ENCODE measurements at places on chromosomes 2 and 18. TPM values are rescaled to one million over a fixed set of nuclear protein-coding genes. Genes with fewer than 3 reads are reported as not detected.

RGPD3 gene
- 0.02 TPM for total RNA-seq

- DNase-seq: no peak
Measured at GRCh38 chr2:5304640-5305039, 387.5 kb upstream of the SOX11 start.

REL gene
- total RNA-seq: 1.4 TPM

GRCh38 chr2:202009019-202009481 is 24.6 kb upstream of the FZD7 start:
- DNase-seq: no peak

ZFP36L2 gene
- total RNA-seq: 2.5 TPM

SFT2D3 gene
- total RNA-seq: 5.6 TPM

- no peak for DNase-seq
Measured at GRCh38 chr2:50388324-50388723, 643.6 kb downstream of the NRXN1 start.

RAB6C gene
- total RNA-seq: 0.02 TPM

- no peak for DNase-seq
Measured at GRCh38 chr18:68948622-68949021, 150.7 kb downstream of the CCDC102B start.

DNA sequence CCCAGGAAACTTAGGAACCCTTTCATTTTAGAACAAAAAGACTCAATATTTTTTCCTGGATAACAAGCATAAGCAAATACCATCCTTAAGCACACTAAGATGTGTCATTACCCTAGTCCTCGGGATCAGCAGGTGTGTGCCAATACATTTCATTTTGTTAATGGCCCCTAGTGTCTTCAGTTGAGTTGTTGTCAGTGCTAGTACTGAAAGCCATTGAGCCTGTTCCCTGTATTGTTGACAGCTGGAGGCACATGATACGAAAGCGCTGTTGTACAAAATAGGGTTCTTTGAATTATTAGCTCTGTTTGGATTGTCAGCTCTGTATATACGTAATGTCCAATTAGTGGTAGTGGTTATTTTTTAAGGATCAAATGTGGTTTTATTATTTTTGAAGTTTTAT is 29.5 kb downstream of the VAPA start:
- no peak for DNase-seq

DNA sequence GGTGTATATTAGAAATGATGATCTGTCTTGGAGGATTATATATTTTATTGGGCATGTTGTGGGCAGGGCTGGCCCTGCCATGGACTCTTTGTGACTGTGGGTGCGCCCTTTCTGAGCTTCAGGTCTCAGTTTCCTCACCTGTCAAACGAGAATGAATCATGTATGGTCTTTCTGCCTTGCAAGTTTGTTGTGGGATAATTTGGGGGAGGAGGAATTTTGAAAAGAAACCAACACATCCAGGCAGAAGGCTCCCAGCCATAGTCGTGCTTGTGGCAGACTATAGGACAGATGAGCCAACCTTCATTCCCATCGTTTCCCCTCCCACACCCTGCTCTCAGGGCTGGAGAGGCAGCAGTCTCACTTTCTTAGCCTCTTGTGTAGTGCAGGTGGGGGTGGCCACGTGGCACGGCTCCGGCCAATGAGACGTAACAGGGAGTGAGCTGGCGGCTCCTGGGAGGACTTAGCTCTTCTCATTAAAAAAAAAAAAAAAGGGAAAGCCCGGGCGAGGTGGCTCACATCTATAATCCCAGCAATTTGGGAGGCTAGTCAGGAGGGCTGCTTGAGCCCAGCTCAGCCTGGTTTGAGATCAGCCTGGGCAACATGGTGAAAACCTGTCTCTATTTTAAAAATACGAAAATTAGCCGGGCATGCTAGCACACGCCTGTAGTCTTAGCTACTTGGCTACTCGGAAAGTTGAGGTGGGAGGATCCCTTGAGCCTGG is 63.1 kb downstream of the RHOB start:
- peak; percentile 65 for DNase-seq

DNA sequence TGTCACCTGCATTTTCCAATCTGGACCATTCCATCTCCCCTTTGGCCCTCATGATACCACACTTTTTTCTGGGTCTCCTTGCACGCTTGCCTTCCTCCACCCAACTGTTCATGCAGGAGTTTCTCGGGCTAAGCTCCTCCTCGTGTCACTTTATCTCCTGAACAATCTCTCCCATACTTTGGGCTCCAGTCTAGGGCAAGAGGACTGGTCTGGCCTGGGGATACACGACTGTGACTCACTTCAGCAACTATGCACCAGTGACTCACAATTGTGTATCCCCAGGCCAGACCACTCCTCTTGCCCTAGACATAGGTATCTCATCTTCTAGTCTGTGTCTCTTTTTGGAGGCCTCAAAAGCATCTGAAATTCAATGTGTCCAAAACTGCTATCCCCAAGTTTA is 149.4 kb upstream of the PTPRM start:
- DNase-seq: peak; percentile 91

TACR1 gene
- 0.25 TPM for total RNA-seq

GRCh38 chr2:230944757-230945372 is 19.8 kb upstream of the GPR55 start:
- no peak for DNase-seq

DNA sequence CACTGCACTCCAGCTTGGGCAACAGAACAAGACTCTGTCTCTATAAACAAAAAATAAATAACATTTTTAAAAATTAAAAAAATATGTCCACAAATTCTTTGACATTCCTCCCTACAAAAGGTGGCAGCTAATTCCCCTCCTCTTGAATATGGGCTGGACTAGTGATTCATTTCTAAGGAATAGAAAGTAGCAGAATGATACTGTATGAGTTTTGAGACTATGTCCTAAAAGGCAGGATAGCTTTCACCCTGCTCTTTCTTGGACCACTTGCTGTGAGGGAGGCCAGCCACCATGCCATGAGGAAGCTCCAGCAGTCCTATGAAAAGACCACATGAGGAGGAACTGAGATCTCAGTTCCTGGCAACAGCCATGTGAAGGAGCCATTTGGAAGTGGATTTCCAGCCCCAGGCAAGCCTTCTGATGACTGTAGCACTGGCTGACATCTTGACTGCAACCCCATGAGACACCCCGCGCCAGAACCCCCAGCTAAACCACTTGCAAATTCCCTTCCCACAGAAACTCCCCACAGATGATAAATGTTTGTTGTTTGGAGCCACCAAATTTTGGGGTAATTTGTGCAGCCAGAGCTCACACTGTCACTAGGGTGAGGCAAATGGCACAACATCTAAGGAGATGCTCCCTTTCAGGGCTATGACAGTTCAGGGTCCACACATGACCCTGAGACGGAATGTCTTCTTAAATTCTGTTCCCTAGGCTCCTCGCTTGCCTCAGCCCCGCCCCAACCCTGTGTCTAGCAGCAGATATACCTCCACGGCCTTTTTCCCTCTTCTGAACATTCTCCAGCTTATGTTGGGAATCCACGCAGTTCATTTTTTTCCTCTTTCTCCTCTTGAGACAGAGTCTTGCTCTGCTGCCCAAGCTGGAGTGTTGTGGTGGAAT is 17.1 kb upstream of the ATOH8 start:
- DNase-seq: no peak

MCM6 gene
- total RNA-seq: 40.8 TPM

GRCh38 chr2:126751477-126751876 is 95.5 kb downstream of the GYPC start:
- DNase-seq: no peak

- no peak for DNase-seq
Measured at GRCh38 chr2:141824790-141825189, 306.0 kb downstream of the LRP1B start.

GRCh38 chr2:181065458-181065857 is 85.1 kb downstream of the UBE2E3 start:
- no peak for DNase-seq

- peak; percentile 28 for DNase-seq
Measured at GRCh38 chr18:58325494-58325893, 281.5 kb downstream of the NEDD4L start.

DNA sequence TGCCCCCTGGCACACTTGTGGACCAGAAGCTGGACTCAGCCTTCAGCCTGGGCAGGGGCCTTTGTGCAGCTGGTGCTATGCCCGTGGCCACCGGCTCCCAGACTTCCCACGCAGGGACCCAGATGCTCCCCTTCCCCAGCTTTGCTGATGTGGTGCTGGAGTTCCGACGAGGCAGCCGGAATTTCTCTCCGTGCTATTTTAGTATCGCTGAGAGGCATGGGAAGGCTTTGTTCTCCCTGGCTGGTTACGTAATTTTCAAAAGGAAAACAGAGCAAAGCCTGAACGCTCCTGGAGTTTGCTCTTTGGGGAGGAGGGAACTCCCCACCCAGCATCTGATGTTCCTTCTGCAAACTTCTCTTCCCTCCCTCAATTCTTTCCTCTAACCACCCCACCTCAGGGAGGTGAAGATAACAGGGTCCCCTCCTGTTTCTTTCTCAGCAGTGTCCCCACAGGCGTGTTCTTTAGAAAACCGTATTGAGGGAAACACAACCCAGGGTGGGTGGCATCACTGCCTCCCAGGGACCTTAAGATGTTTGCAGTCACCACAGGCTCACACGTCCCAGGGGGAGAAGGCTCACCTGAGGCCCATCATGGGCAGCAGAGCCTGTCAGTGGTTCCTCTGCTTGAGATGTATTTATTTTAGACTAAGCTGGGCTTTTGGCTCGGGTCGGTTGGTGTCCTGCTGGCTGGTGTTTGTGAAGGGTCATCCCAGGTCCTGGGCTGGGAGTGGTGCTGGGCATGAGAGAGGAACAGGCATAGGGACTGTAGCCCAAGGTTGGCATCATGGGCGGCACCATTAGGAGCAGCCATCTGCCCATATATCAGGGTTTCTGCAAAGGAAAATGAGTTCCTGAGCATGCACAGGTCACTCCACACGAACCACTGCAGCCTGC is 95.0 kb downstream of the MAPK4 start:
- no peak for DNase-seq

DNA sequence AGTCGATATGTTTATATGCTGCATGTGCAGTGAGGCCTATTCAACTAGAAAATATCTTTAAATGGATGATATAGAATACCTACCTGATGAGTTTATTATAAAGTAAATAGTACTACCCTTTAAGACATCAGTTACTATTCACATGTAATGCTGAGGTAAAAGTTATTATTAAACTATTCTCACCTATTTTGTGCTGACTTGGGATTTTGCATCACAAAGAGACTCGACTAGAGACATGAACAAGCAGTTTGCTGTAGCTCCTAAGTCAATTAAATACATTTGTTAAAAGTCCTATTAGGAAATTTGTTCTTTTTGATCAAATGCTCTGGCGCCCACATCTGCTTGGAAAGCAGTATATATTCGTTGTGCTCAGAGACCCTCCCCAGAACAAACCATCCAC is 164.1 kb downstream of the CCDC85A start:
- no peak for DNase-seq

NEUROD1 gene
- 0.44 TPM for total RNA-seq

DNA sequence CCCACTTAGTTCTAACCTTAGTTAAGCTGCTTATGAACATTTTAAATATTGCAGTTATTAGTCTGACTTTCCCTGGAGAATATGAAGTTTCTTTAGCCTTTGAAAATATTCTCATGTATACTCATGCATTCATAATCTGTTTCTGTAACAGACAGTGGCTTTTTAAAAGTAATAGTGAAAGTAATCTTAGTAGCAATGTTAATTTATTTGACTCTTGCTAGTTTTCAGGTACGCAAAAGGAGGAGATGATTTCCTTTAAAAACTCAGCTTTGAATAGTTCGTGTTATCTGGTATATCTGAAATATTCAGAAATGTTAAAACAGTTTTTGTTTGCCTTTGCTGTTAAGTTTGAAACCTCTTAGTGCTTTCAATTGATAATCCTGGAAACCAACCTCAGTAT is 3.8 kb downstream of the ANKRD12 start:
- no peak for DNase-seq

- peak; percentile 66 for DNase-seq
Measured at GRCh38 chr2:26982102-26982742, 11.8 kb downstream of the MAPRE3 start.

- peak; percentile 18 for DNase-seq
Measured at GRCh38 chr18:9321017-9321452, 13.5 kb upstream of the TWSG1 start.

ZAP70 gene
- total RNA-seq: not detected

DCDC2C gene
- total RNA-seq: not detected

ZBTB7C gene
- not detected for total RNA-seq

AQP12A gene
- total RNA-seq: not detected

DNA sequence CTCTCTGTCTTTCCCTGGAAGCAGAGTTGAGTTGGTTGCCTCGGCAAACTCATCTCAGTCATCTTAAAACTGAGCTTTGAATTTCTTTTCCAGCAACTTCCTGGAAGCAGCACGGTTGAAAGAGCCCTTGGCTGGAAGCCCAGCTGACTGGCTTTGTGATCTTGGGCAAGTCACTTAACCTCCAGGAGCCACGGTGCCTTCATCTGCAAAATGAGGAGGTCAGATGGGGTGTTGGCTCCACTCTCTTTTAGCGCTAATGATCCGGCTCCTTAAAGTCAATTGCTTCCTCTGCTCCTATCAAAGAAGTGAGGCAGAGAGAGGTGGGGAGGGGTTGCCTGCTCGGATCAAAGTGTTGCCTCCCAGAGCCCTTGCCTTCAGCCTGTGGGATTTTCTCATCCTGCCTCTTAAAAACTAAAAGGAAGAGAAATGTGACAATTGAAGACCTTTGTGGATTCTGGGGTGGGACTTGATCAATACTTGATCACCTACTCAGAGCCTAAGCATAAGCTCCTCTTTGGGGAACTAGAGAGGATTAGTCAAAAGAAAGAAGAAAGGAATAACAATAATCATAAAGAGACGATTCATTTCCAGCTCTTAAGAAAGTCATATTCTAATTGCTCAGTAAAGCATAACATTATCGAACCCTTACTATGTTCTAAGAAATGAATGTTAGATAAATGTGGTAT is 86.6 kb downstream of the MYCN start:
- DNase-seq: no peak

GRCh38 chr2:44649381-44649780 is 287.6 kb downstream of the CAMKMT start:
- DNase-seq: no peak

DNA sequence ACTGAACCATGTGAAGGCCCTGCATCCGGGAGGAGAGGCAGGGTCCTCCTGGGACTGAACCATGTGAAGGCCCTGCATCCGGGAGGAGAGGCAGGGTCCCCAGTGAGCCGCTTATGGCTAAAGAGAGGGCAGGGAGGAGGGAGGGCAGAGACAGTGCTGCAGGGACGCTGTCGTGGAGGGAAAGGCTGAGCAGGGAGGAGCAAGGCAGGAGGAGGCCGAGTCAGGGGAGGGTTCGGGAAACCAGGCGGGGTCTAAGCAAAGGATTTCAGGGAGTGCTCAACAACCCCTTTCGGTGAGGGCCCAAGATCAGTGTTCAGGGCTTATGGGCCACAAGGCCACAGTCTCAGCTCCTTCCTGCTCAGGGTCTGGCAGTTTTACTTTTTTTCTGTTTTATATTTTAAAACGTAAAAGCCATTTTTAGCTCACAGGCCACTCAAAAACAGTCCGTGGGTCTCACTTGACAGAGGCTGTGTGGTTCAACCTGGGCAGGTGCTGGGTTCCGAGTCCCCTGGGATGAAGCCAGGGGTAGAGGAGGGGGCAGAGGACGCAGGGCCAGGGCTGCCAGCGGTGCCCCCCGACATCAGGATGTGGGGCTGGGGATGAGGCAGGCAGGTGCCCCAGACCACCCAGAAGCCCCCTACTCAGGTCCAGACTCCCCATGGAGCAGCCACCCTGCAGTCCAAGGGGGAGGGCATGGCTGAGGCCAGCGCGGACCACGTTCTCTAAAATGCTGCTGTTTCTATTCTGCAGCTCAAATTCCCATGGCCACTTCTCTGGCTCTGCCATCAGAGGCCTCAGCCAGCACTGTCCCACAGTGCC is 5.2 kb downstream of the TMEM18 start:
- DNase-seq: no peak

- peak; percentile 15 for DNase-seq
Measured at GRCh38 chr18:21362831-21363230, 120.8 kb downstream of the GREB1L start.

GRCh38 chr2:161954103-161954502 is 119.9 kb downstream of the DPP4 start:
- no peak for DNase-seq
